Cortex of kidney (tissue), 1 donor: ENCODE measurements at places on chromosomes 4 and X.
A peak's percentile ranks its signal among the peaks of the same experiment; 100 is the strongest.

DNA sequence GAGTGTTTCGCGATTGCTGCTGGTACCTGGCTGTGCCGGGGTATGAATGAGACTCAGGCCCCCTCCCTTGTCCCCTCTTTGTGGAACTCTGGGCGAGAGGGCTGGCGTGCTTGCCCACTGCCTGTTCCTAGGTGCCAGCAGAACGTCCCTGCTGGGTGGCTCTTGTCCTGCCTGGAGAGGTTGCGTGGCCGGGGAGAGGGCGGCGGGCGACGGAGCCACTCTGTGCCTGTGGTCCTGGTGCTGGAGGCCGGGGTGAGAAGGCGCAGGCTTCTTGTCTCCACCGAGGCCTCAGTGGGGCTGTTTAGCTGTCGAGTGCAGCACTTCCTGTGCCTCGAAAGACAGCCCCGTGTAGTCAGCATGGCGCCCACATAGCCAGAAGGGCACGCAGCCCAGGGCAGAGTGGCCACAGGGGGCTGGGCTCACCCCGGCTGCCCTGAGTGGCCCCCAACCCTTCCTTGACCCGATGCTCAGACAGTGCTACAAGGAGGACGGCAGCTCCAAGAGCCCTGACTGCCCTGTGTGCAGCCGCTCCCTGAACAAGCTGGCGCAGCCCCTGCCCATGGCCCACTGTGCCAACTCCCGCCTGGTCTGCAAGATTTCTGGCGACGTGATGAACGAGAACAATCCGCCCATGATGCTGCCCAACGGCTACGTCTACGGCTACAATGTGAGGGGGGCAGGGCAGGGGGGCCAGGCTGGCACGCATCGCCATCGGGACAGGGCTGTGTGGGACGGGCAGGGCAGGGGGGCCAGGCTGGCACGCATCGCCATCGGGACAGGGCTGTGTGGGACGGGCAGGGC, 8.9 kb upstream of the UVSSA start:
- no peak for DNase-seq

DNA sequence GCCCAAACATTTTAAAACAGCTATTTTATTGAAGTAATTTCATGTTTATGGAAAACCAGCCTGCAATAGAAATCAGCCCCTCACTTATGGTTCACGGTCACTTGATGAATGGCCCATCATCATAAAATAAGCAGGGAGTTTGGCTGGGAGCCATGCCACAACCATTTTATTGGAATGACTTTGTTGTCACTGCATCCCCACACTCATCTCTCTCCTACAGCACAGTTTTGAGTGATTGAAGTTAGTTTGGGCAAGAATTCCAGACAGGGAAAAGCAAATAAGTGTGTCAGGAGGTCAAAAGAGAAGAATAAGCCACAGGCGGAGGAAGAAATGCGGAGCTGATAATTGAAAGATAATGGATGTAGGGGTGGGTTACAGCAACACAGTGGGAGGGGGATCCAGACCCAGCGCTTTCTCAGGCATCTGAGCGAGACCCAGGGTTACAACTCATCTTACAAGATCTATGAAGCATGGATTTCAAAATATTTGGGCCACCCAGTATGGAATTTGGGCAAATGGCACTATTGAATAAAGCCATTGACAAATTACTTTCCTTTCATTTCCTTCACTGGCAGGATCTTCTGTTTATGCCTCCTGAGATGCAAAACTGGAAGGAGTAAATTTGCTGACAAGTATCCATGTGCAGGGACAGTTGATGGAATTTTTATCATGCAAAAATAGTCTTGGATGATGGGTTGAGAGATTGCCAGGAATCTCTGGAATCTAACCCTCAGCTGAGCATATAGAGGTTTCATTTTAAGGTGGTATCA, 100.8 kb downstream of the SHROOM3 start:
- no peak for DNase-seq

- no peak for DNase-seq
Observed at GRCh38 chr4:76716020-76716419, 181.9 kb downstream of the SOWAHB start.

DNA sequence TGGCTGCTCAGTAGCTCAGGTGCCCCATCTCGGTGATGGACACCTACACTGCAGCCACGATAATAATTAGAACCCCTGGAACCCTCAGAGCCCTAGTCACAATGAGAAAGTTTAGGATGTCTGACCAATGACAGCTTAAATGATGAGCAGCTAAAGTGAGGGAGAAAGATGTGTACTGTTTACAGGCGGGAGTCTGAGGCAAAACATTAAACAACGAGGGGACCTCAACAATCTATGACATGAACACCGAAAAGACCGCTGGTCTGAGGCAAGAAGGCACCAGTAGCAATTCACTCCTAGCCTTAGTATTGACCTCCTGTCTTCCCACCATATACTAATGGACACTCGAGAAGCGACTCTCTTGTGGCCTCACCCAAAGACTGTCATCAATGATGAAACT, 369.5 kb upstream of the SMIM31 start:
- DNase-seq: no peak

DNA sequence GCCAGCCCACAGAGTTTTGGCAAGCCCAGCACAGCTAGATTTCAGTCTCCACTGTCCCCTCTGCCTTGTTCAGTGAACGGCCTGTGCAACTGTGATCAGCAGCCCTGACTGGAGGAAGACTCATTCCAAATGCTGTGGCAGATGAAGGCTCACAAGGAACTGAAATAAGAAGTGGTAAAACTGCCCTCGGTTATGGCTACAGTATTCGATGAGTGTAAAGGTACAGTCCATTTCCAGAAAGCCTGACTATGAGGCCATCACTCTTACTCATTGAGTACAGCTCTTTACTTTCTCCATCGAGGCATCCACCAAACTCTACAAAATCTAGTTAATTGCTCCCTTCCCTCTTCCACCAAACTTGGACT, 69.1 kb downstream of the RHOH start:
- no peak for DNase-seq

DNA sequence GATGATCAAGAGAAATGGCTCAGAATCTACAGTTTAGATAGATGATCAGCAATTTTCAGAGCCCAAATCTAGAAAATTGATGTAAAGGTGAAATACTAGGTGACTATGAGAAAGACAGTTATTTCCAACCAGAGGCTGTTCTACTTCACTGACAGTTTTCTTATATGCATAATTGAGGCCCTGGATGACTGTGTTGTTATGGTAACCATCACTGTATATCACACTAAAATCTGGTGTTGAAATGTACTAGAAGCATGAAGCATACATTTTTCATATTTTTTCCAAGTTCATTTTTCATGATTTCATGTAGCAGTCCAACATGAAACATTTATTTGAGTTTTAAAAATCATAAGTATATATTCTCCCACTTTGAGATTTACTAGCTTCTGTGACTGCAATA, 87.4 kb downstream of the ATXN3L start:
- no peak for DNase-seq

- no peak for DNase-seq
Observed at GRCh38 chrX:2967998-2968909, 38.1 kb upstream of the ARSH start.

DNA sequence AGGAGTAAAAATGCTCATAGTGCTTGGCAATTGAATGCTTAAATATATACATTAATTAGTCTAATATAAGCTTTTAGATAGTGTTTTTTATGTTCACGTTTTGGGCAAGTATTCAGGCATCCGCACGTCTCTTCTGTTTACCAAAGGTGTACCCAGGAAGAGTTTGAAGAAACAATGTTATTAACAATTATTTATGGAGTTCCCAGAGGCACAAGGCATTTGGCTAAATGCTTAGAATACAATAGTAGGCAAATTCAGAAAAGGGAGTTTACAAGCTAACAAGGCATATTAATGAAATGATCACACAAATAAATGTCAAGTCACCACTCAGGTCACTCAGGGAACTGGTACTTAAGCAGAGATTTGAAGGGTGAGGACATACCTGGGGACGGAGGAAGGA, 294.8 kb downstream of the TENM3 start:
- no peak for DNase-seq

DNA sequence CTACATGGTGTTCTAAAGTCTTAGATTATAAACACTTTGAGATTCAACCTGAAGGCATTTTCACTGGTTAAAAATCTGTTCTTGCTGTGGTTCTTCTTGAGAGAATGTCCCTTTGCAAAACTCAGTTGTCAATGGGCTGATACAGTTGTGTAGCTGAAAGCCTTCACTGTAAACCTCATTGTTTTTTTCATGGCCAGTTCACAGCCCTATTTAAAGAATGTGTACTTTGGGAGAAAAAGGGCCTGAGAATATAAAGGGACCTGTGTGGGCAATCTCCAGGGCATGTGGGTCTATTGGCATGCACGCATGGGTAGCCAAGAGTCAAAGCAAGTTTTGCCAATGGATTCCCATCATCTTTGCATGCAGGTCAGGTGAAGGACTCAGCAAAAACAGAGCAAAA, 7.8 kb upstream of the MAP7D3 start:
- DNase-seq: no peak

DNA sequence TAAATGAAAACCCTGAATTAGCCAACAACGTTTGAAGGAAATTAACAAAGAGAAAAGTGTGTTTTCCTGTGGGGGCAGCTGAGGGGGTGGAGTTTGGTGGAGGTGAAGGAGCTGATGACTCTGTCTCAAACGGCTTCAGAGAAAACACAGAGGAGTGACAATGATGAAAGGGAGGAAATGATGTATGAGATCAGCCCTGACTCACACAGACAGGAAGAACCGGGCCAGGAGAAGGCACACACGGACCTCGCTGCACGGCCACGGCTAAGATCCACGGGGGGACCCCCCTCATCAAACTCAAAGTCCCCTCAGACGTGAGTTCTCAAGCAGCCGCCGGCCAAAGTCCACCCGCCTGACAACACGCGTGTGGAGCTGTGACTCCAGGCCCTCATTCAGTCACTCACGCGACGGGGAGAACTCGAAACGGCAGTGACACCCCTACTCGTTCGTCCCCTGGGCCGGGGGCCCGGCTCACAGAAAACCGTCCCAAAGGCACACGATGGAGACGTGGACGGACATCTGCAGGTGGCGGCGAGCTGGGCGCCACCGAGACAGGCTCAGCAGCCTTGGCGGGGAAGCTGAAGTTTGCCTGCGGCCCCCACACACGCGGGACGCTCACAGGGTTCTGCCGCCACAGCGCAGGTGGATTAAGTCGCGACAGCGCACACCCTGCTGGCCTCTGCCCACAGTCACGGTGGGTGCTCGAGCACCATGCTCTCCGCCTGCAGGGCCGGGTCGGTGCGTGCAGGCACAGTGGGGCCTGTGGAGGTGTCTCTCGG, 28.8 kb downstream of the PPP2R3B start:
- no peak for DNase-seq

- no peak for DNase-seq
Observed at GRCh38 chr4:176300565-176300964, 19.2 kb upstream of the SPCS3 start.

DNA sequence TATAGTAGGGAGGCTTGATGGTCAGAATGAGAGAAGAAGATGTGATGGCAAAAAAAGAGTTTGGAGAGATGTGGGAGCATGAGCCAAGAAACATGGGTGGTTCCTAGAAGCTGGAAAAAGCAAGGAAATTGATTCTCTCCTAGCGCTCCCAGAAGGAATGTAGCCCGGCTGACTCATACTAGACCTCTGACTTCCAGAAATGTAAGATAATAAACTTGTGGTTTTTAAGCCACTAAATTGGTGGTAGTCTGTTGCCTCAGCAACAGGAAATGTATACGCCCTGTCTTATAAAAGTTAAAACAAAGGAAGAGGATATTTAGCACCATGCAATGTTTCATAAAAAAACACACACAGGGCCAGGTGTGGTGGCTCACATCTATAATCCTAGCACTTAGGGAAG, 182.7 kb upstream of the PCDH7 start:
- no peak for DNase-seq

GRCh38 chr4:105674011-105674410, 34.5 kb downstream of the INTS12 start:
- no peak for DNase-seq

GRCh38 chr4:16334601-16335000, 108.3 kb upstream of the TAPT1 start:
- no peak for DNase-seq

GRCh38 chr4:155543126-155543765, 123.4 kb upstream of the GUCY1A1 start:
- no peak for DNase-seq

GRCh38 chrX:119482481-119483480, 14.5 kb downstream of the SLC25A5 start:
- DNase-seq: peak; percentile 3

- no peak for DNase-seq
Observed at GRCh38 chr4:73721909-73722308, 18.5 kb upstream of the CXCL8 start.

- DNase-seq: no peak
Observed at GRCh38 chr4:116953947-116954346, 131.4 kb downstream of the TRAM1L1 start.

DNA sequence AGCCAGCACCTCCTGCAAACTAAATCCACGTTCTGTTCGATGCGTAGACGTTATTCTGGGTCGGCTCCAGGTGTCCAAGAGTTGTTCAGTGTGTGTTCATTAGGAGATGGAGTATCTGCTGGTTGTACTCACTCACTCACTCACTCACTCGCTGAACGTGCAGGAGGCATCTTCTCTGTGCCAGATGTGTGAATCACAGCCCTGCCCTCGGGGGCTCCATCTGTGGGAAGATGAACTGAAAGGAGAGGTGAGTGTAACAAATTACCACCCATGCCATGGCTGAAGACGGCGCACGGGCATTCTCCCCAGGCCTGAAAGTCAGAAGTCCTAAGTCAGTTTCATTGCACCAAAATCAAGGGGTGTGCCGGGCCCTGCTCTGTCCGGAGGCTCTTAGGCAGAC, 16.1 kb downstream of the NSG1 start:
- no peak for DNase-seq

GRCh38 chr4:26058537-26058936, 144.5 kb downstream of the SMIM20 start:
- DNase-seq: no peak

GRCh38 chr4:16865897-16866283, 32.6 kb downstream of the LDB2 start:
- no peak for DNase-seq

DNA sequence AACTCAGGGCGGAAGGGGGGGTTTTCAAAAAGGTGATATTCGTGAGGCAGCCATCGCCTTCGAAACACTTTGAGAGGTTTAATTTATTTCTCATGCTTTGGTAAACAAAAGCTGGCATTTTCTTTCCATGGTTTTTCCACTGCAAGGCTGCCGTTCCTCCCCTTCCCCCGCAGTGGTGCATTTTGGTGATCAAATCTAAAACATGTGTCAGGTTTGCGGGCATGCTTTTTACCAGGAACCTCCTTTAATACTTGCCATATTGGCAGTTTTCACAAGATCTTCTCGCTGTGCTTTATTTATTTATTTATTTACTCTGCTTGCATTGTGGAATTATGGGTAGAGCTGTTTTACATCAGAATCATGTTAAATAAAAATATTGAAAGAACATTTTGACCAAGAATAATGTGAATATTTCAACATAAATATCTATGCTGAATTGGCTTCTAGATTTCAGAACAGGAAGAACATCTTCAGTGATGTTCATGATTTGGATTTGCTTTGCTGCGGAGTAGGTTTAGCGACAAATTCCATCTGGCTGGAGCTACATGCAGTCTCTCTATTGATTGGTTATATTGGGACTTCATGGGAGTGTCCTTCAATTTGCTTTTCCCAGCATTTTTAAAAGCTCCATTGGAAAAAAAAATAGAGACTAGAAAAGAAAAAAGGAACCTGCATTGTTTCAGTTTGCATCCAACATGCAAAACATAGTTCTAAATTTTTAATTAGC, 54.4 kb downstream of the STOX2 start:
- no peak for DNase-seq

- no peak for DNase-seq
Observed at GRCh38 chr4:40196724-40197281, at the start of gene RHOH. Gene RHOH (plus strand): TSS chr4:40197031. CDS start chr4:40243387, 46,356 bp downstream.

- DNase-seq: no peak
Observed at GRCh38 chr4:163548481-163549243, 54.2 kb downstream of the TMA16 start.
